ENCODE measurements at places on chromosomes 13 and 19. TPM values are rescaled to one million over a fixed set of nuclear protein-coding genes. Genes with fewer than 3 reads are reported as not detected.

Gene LRRC4B
- total RNA-seq: 1.2 TPM

Gene KLK4
- 3.5 TPM for total RNA-seq

Gene SLC17A7
- 0.81 TPM for total RNA-seq

Gene C3
- total RNA-seq: 49.0 TPM

Gene TTYH1
- not detected for total RNA-seq

Gene PSG1
- not detected for total RNA-seq

Gene TSSK6
- total RNA-seq: 2.8 TPM

Gene SLC46A3
- 54.6 TPM for total RNA-seq

Gene BCAM
- 21.4 TPM for total RNA-seq

Data from left colon (tissue), 2 donors.